CD14-positive monocyte (primary cell): ENCODE measurements at places on chromosomes 13 and 19. TPM values are rescaled to one million over a fixed set of nuclear protein-coding genes. Genes with fewer than 3 reads are reported as not detected.

Gene A1BG
- 54.5 TPM for polyA plus RNA-seq

Gene ZNF627
- 3.7 TPM for polyA plus RNA-seq

Gene TRPC4
- not detected for polyA plus RNA-seq

Gene FFAR1
- not detected for polyA plus RNA-seq

Gene ZNF681
- 0.04 TPM for polyA plus RNA-seq

Gene MIR17HG
- polyA plus RNA-seq = 0.05 TPM

Gene TINCR
- not detected for polyA plus RNA-seq

Gene NLRP7
- polyA plus RNA-seq = not detected

Gene IFNL1
- not detected for polyA plus RNA-seq

Gene MRPL4
- 20.4 TPM for polyA plus RNA-seq

Gene ZNF850
- polyA plus RNA-seq = 0.08 TPM

Gene ZNF611
- polyA plus RNA-seq = 12.0 TPM

Gene MTRF1
- polyA plus RNA-seq = 6.0 TPM

Gene SHC2
- polyA plus RNA-seq = not detected

DNA sequence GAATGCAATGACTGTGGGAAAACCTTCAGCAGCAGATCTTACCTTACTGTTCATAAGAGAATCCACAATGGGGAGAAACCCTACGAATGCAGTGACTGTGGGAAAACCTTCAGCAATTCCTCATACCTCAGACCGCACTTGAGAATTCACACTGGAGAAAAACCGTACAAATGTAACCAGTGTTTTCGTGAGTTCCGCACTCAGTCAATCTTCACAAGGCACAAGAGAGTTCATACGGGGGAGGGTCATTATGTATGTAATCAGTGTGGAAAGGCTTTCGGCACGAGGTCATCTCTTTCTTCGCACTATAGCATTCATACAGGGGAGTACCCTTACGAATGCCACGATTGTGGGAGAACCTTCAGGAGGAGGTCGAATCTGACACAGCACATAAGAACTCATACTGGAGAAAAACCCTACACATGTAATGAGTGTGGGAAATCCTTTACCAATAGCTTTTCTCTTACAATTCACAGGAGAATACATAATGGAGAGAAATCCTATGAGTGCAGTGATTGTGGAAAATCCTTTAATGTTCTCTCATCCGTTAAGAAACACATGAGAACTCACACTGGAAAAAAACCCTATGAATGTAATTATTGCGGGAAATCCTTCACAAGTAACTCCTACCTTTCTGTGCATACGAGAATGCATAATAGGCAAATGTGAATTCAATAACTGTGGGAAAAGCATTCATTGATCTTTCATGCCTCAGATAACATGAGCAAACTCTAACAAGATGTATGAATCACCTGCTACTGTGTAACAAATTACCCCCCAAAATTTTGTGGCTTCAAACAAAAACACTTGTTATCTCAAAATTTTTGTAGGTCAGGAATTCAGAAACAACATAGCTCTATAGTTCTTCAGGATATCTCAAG lies 13.8 kb downstream of the ZNF557 start:
- no peaks in the 10 kb centered on the region for H3K4me1 ChIP-seq
- H3K36me3 ChIP-seq = peaks cover 57% of the 10 kb centered on the region
- no peaks in the 10 kb centered on the region for H3K27me3 ChIP-seq
- H3K4me3 ChIP-seq = peak overlapping the region; percentile 26
- no peak overlapping the region for H3K27ac ChIP-seq

GRCh38 chr13:73065036-73065435 lies 6.2 kb downstream of the KLF5 start:
- H3K27me3 ChIP-seq = peaks cover 17% of the 10 kb centered on the region
- H3K36me3 ChIP-seq = no peaks in the 10 kb centered on the region
- no peak overlapping the region for H3K4me3 ChIP-seq
- peaks cover 16% of the 10 kb centered on the region for H3K4me1 ChIP-seq

- no peaks in the 10 kb centered on the region for H3K4me1 ChIP-seq
- no peaks in the 10 kb centered on the region for H3K36me3 ChIP-seq
- DNase-seq = no peak
These were observed 7.5 kb upstream of the MIER2 start for GRCh38 chr19:351976-352625.

DNA sequence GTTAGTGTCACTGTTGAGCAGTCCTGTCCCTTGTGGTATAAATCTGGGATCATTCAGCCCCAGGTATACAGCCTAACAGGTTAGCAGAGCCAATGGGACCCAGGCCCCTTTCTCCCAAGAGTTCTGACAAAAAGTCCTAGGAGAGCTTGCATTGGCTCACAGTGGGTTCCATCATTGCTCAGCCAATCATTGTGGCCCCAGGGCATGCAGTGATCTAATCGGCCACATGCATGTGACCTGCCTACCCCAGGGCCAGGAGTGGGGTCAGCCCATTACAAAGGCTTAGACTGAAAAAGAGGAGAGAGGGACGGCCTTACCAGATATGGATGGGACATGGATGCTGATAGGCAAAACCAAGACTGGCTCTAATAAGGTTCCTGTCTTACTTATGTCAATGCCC lies 41.1 kb downstream of the SPTBN4 start:
- no peak overlapping the region for H3K4me3 ChIP-seq
- H3K36me3 ChIP-seq = no peaks in the 10 kb centered on the region
- DNase-seq = no peak

GRCh38 chr13:84896128-84896527 lies 903.1 kb downstream of the SLITRK6 start:
- peak; percentile 5 for DNase-seq
- no peaks in the 10 kb centered on the region for H3K27me3 ChIP-seq
- H3K27ac ChIP-seq = no peak overlapping the region
- H3K4me1 ChIP-seq = no peaks in the 10 kb centered on the region
- H3K36me3 ChIP-seq = no peaks in the 10 kb centered on the region

DNA sequence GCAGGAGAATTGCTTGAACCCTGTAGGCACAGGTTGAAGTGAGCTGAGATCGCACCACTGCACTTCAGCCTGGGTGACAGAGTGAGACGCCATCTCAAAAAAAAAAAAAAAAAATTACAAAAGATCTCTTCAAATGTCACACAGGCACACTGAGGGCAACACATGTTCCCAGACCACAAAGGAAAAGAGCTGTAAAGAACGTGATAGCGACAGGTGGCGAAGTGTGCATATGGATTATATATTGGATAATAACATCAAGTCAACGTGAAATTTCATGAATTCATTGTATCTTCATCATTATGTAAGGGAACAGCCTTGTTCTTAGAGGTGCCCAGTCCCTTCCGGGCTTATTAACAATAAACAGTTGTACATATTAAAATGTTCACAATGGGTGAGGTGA lies 31.8 kb upstream of the DPP9 start:
- H3K4me3 ChIP-seq = no peak overlapping the region
- no peak for DNase-seq
- no peaks in the 10 kb centered on the region for H3K27me3 ChIP-seq
- H3K27ac ChIP-seq = no peak overlapping the region
- peaks cover 8% of the 10 kb centered on the region for H3K4me1 ChIP-seq
- H3K36me3 ChIP-seq = no peaks in the 10 kb centered on the region

GRCh38 chr13:46893221-46893740 lies 3.6 kb downstream of the HTR2A start:
- DNase-seq = no peak
- H3K27me3 ChIP-seq = no peaks in the 10 kb centered on the region
- H3K4me3 ChIP-seq = peak overlapping the region; percentile 83
- H3K36me3 ChIP-seq = no peaks in the 10 kb centered on the region
- H3K27ac ChIP-seq = no peak overlapping the region

- H3K27me3 ChIP-seq = no peaks in the 10 kb centered on the region
- no peak overlapping the region for H3K4me3 ChIP-seq
- H3K4me1 ChIP-seq = no peaks in the 10 kb centered on the region
- no peak for DNase-seq
- no peaks in the 10 kb centered on the region for H3K36me3 ChIP-seq
These were observed 28.2 kb upstream of the FBL start for GRCh38 chr19:39874404-39874803.

DNA sequence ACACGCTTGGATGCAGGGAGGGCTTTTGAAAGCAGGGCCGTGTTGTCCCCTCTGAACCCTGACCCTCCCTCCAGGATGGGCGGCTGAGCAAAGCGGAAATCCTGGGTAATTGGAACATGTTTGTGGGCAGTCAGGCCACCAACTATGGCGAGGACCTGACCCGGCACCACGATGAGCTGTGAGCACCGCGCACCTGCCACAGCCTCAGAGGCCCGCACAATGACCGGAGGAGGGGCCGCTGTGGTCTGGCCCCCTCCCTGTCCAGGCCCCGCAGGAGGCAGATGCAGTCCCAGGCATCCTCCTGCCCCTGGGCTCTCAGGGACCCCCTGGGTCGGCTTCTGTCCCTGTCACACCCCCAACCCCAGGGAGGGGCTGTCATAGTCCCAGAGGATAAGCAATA lies 15.2 kb downstream of the RCN3 start:
- no peak overlapping the region for H3K4me3 ChIP-seq
- H3K36me3 ChIP-seq = peaks cover 37% of the 10 kb centered on the region
- H3K4me1 ChIP-seq = peaks cover 1% of the 10 kb centered on the region

GRCh38 chr13:73708393-73708985 lies 425.7 kb downstream of the KLF12 start:
- H3K27me3 ChIP-seq = no peaks in the 10 kb centered on the region
- no peaks in the 10 kb centered on the region for H3K36me3 ChIP-seq
- no peak overlapping the region for H3K4me3 ChIP-seq
- H3K27ac ChIP-seq = no peak overlapping the region

DNA sequence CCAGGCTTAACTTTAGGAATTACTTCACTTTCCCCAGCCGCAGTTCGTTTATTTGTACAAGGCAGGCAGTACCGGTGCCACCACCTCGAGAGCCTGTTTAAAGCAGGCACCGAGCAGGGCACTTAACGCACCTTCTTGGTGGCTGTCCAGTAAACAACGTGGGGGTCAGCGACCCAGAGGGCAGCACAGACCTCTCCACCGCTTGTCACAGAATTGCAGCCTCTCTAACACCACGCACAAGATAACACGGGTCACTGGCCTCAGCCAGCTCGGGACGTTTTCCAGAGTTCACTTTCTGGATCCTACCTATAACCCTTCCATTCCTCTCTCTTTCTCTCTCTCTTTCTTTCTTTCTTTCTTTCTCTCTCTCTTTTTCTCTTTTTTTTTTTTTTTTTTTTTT lies 16.8 kb upstream of the ELAVL1 start:
- H3K36me3 ChIP-seq = no peaks in the 10 kb centered on the region
- H3K4me3 ChIP-seq = no peak overlapping the region
- DNase-seq = no peak
- no peaks in the 10 kb centered on the region for H3K4me1 ChIP-seq
- H3K27me3 ChIP-seq = no peaks in the 10 kb centered on the region

DNA sequence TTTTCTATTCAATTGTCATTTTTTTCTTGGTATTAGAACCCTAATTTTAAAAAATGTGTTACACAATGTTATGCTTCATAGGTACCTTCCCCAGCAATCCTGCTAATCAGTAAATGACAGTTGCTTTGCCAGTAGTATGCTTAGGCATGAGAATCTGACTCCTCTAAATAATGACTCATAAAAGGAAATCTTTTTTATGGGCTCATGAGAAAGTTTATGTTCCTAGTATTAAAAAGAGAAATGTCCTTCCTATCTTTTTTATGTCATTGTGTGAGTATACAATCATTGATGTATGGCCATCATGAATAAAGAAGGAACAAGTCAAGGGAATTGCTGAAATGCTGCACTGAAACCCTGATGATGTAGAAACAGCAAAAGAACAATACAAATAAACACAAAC lies 1237.7 kb upstream of the PCDH20 start:
- H3K4me3 ChIP-seq = no peak overlapping the region
- DNase-seq = no peak
- H3K27ac ChIP-seq = no peak overlapping the region
- H3K4me1 ChIP-seq = no peaks in the 10 kb centered on the region

- H3K4me3 ChIP-seq = no peak overlapping the region
- DNase-seq = no peak
These were observed 136.9 kb upstream of the SOX21 start for GRCh38 chr13:94849254-94849653.

DNA sequence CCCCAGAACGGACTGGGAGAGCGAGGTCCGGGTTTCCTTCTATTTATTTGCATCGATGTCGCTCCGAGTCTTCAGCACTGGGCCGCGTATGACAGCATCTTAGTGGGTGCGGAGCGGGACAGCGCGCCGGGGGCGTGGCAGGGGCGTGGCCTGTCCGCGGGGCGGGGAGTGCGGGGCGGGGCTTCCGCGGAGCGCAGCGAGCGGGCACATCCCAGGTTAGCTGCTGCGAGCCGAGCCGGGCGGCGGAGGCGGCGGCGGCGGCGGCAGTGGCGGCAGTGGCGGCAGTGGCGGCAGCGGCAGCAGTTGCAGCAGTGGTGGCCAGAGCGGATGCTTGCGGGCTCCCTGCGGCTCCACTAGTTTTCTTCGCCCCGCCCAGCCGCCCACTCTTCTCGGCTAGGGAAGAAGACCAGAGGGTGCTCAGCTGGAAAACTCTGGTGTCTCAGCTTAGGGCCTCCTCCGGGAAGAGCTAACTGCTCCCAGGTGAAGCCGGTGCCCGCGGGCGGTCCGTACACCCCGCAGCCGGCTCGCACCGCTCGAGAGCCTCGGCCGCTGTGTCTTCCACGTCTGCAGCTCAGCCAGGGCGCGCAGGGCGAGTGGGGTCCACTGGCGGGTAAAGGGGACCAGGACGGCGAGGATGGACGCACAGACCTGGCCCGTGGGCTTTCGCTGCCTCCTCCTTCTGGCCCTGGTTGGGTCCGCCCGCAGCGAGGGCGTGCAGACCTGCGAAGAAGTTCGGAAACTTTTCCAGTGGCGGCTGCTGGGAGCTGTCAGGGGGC lies at the start of gene GPC5:
Gene GPC5 (plus strand): TSS at position 209 of the 776 bp plus-strand sequence.
- peaks cover 19% of the 10 kb centered on the region for H3K4me1 ChIP-seq
- no peaks in the 10 kb centered on the region for H3K36me3 ChIP-seq
- no peak within 1 kb of the TSS for H3K27ac ChIP-seq
- DNase-seq = peak; percentile 61

GRCh38 chr19:5827891-5828660 lies 11.4 kb downstream of the FUT6 start:
- DNase-seq = peak; percentile 90
- peak overlapping the region; percentile 73 for H3K27ac ChIP-seq
- peaks cover 19% of the 10 kb centered on the region for H3K27me3 ChIP-seq
- H3K4me3 ChIP-seq = peak overlapping the region; percentile 41
- no peaks in the 10 kb centered on the region for H3K36me3 ChIP-seq

DNA sequence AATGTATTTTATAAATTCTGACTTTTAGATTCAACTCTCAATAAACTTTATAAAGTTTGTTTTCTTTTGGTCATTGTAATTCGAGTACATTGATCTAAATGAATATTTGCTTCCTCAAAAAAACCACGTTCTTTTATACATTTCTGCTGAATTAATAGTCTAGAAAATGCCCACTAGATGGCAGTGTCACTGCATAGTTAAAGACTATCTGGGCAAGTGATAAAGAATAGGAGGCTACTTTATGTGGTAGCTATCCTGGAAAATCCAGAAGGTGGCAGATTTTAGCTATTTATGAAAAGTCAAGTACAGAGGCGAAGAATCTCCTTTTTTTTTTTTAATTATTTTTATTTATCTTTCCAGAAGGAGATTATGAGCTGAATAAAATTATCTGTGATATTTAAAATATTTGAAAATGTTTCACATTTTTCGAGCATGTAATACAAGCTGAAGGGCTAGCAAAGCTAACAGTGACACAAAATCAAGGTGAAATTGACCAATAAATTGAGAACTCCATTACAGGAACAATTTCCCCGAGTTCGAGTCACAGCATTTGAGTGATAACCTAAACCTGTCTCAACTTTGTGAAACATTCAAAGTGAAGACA lies 221.8 kb downstream of the OLFM4 start:
- no peaks in the 10 kb centered on the region for H3K27me3 ChIP-seq
- no peak overlapping the region for H3K27ac ChIP-seq
- no peaks in the 10 kb centered on the region for H3K4me1 ChIP-seq
- no peaks in the 10 kb centered on the region for H3K36me3 ChIP-seq
